ENCODE measurements at places on chromosomes 13 and 19.

DNA sequence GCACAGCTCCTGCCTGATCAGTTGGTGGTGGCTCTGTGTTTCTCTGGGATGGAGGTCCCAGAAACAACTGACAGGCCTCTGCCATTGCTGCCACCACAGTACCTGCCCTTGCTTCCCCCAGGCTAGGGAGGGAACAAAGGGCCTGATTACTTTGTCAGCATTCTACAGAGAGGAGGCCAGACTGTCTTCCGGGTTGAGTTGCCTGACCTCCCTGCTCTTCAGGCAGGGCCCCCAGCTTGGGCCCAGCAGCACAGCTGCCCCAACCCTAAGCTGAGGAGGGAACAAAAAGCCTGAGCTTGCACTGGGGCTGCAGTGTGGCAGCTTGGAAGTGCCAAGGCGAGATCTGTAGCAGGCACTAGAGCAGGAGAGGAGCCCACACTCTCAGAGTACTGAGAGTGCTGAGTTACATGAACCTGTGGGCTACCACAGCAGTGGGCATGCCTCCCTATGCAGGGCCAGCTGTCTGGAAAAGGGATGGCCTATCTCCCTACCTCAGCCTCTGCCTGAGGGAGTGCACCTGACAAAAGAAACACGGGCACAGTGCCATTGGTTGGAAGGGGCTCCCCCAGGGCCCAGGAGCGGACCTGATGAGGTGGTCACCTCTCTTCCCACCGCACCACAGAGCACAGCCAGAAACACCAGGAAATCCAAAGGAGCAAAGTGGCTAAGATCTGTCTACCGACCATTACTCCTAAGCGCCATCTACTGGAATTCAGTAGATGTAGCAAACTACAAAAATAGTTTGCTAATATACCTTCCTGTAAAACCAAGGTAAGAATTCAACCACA is 24.4 kb downstream of the SLC25A15 start:
- no peak for DNase-seq

GRCh38 chr13:95323930-95324662 is 22.8 kb upstream of the ABCC4 start:
- no peak for DNase-seq

GRCh38 chr19:3879656-3880055 is 829 bp upstream of the ATCAY start:
- DNase-seq: no peak

- DNase-seq: no peak
Observed at GRCh38 chr13:114123876-114124275, 8.5 kb downstream of the RASA3 start.

DNA sequence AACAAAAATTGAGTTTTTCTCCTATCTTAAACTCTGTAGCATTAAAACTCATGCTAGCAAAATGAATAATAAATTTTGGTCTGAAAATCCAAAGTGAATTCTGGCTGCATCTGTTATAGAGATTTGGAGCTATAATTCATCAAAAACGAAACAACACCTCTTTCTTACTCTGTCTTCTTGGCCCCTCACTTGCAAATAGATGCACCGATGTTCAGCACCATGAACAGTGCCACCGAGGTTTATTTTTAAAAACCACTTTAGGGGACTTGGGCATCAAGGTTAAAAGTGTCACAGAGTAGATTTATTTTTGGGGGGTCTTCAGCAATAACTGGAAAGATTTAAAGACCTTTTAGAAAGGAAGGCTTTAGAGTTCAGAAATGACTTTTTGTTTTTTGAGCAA is 26.1 kb upstream of the EID2 start:
- DNase-seq: no peak

- peak; percentile 94 for DNase-seq
Observed at GRCh38 chr19:1249298-1249989, 1.1 kb downstream of the MIDN start.

- peak; percentile 65 for DNase-seq
Observed at GRCh38 chr13:46553886-46554858, 1.2 kb downstream of the LRCH1 start.

DNA sequence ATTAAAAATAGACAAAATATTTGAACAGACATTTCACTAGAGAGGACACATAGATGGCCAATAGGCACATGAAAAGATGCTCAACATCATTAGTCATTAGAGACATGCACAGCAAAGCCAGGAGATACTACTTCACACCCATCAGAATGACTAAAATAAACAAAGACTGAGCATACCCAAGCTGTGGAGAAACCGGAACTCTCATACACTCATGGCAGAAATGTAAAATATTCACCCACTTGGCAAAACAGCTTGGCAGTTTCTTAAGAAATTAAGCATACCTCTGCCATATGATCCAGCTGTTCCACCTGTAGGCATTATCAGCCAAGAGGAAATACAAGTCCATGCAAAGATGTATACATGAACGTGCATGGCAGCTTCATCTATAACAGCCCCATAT is 213.4 kb downstream of the TSHZ3 start:
- DNase-seq: no peak

GRCh38 chr13:110415669-110416068 is 108.6 kb downstream of the COL4A2 start:
- no peak for DNase-seq

- no peak for DNase-seq
Observed at GRCh38 chr13:82062772-82063171, 1721.8 kb upstream of the SPRY2 start.

- DNase-seq: peak; percentile 63
Observed at GRCh38 chr13:42991898-42992763, at the start of gene EPSTI1. TSS of gene EPSTI1 (minus strand) at chr13:42992241. CDS start at chr13:42992165, 76 bp downstream.

DNA sequence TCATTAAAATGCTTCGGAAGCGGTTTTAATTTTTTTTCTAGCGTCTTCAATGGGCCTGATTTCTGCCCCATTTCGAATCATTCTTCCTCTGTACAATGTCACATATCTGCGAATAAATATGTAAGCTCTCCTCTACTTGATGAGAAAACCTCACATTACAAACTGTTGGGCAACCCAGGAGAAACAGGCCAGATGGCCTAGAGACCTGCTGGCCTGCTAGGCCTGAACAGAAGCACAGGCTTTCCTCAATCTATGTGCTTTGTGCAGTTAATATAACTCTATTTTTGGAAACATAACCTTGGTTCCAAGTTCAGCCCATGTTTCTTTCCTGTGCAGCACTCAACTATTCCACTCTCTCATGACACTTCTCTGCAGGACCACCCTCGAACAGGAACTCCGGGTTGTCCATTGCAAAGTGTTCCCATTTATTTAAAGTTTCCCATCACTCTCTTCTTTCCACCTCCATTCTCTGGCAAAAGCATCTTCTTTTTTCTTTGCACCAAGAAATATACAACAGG is 42.0 kb downstream of the DCLK1 start:
- no peak for DNase-seq

DNA sequence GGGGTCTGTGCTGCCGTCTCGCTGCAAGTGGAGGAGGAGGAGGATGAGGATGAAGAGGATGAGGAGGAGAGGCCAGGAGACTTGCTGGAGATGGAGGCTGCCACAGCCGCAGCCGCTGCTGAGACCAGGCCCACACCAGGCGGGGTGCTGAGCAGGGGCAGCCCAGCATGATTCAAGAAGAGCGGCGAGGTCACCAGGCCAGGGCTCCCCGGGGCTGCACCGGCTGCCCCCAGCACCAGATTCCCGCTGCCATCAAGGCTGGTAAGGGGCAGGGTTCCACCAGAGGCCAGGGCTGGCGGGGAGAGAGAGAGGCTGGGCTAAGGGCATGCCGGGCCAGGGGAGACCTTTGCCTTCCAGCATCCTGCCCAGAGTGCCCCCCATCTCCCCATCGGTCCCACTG is 15.3 kb downstream of the ZNF574 start:
- no peak for DNase-seq

DNA sequence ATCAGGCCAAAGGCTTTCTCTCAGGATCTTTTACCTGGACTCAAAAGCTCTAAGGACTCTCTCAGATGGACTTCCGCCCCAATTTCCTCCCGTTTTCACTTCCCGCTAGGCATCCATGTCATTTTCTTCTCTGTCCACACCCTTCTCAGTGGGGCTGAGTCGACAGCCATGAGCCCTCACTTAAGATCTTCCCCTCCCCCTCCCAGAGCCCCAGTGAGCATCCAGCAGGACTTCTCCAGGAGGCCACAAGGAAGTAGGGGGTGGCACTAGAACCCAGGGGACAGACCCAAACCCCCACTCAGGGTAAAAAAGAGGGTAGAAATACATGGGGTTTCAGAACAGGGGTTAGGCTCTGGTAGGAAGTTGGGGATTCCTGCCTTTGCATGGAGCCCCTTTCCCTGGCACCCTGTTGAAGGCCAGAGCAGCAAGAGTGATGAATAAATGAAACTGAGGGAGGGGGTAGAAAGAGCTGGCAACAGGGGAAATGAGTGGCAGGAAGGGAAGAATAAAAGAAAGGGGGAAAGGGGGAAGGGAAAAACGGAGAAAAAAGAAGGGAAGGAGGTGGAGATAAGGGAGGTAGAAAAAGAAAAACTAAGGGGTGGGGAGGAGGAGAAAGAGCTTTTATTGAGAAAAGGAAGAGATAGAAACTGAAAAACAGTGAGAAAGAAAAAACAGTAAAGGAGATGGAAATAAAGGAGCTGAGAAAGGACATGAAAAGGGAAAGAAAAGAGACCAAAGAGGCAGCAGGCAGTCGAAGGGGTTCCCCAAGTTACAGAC is 42.3 kb downstream of the DEDD2 start:
- DNase-seq: no peak

- no peak for DNase-seq
Observed at GRCh38 chr19:49564616-49565045, 15.7 kb downstream of the NOSIP start.

DNA sequence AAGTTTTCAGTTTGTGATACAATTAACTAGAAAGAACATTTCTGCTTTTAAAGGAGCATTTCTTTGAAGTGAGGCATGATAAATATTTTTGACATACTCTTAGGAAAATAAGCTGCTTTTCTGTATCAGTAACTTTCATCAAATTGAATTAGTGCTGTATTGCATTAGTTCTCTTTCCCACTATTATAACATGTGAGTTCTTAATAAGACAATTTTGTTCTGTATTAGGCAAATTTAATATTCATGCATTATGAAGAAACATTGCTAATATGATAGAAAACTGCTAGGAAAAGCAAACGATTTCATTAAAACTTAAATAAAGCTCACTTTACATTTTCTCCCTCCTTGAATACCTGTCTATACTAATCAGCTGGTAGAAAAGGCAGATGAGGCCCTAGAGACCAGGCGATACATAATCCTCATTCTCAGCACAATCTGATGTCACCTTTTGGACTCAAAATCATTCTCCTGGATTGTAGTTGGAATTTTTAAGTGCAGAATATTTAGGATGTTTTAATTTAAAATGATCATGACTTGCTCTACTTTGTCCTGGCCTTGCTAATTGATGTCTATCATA is 1636.8 kb downstream of the PCDH9 start:
- no peak for DNase-seq

DNA sequence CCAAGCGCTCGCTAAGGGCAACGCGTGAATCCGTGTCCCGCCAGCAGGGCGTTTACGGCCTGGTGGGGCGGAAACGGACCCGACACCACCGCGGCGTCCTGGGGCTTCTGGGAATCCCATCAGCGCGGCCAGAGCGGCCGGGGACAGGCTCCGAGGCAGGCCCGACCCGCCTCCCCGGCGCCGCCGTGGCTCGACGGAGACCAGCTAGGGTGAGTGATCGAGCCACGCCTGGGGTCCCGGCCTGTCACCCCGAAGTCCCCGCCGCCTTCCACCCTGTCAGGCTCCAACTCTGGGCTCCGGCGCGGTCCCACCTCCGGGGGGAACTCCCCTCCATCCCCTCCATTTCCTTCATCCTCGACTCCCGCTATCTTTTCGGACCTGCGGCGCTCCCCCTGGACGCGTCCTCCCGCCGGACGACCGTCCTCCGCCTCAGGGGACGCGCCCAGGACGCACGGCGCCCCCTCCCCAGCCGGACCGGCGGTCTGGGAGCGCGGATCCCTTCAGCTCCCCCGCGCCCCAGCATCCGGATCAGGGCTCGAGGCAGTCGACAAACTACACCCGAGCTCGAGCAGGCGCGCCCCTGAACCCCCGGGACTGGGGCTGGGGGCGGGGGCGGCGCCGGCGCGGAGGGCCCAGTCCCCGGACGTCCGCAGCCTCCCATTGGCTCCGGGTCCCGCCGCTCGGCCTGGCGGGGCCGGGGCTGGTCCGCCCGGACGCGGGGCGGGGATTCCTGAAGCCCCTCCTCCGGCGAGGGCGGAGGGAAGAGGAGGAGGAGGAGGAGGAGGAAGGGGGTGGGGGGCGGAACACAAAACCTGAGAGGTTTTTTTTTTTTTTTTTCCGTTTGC is 638 bp upstream of the BICRA start:
- DNase-seq: peak; percentile 97

DNA sequence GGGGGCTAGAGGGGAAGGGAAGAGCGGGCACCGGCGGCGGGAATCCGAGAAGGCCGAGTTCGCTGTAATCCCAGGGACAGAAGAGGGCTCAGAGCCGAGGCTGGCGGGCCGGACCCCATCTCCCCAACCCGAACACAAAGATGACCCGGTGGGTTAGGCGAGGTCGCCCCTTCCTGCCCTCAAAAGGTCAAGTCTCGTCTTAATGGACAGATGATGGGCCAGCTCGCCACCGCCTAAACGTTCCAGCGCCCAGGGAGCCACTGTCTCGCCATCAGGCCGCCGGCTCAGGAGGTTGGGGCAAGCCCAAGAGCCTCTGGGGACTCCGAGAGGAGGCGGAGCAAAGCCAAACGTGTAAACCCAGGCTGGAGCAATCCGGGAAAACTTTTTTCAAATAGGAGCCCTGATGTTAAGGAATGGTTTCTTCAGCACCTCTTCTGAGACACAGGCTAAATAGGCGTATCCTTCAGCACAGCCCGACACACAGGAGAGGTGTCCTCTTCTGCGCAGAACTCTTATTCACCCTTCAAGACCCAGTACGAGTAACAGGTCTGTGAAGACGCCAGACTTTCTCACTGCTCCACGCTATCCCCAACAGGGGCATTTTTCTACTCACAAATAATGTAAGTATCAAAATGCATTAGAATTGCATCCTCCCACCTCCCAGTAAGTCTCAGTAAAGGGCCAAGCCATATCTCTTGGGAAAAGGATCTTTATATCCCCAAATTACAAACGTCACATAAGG is 6.3 kb upstream of the POU4F1 start:
- no peak for DNase-seq

GRCh38 chr19:5480427-5480836 is 25.2 kb downstream of the ZNRF4 start:
- DNase-seq: peak; percentile 35

GRCh38 chr13:25902891-25903341 is 148.9 kb downstream of the SHISA2 start:
- DNase-seq: no peak

DNA sequence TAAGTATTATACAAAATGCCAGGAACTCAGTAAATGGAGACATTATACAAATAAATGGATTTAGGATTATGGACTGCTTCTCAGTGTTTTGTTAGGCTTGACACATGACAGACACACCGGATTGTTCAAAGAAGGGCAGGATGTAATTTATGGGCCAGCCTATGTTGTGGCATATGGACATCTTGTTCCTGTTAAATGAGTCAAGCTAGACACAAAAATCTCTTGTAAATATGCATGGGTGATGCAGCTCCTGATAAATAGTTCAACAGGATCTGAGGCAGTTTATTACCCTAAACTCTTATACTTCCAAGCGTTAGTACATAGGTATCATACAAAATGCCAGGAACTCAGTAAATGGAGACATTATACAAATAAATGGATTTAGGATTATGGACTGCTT is 502.3 kb downstream of the TBC1D4 start:
- no peak for DNase-seq

Data from stimulated activated CD4-positive, alpha-beta T cell treated with anti-CD3 and anti-CD28 coated beads, Interleukin-12 subunit alpha, Interleukin-12 subunit beta, amount 100 ng/mL, for 4 hours (primary cell).